ENCODE measurements at places on chromosomes 4 and X.

DNA sequence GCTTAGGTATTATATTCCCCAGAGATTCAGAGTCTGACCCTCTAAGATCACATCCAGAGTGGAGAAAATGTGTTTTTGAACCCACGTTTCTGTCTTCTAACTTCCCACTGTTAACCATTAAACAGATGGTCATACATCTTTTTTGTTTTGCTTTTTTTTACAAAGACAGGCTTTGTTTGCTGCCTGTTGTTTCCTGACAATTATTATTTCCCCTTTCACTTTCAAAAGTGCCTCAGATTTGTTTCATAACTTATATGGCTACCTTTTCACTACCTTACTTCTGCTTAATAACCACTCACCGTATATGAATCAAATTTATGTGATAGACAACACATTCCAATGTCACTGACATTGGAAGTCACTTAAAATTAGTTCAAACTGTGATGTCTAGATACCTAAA lies 142.2 kb downstream of the HS3ST1 start:
- no peak for DNase-seq

- DNase-seq: no peak
These were observed 76.7 kb downstream of the TAB3 start for GRCh38 chrX:30812326-30812725.

DNA sequence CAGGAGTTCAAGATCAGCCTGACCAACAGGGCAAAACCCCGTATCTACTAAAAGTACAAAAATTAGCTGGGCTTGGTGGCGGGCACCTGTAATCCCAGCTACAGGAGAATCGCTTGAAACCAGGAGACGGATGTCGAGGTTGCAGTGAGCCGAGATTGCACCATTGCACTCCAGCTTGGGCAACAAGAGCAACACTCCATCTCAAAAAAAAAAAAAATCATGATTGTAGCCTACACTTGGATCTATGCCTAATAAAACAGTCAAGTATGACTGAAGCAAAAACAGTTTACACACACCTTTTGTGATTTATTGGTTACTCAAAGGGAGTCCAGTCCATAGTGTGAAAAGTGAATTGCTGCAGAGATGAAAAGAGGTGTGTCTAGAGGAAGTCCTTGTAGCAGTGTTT lies 34.7 kb upstream of the TASL start:
- DNase-seq: no peak

DNA sequence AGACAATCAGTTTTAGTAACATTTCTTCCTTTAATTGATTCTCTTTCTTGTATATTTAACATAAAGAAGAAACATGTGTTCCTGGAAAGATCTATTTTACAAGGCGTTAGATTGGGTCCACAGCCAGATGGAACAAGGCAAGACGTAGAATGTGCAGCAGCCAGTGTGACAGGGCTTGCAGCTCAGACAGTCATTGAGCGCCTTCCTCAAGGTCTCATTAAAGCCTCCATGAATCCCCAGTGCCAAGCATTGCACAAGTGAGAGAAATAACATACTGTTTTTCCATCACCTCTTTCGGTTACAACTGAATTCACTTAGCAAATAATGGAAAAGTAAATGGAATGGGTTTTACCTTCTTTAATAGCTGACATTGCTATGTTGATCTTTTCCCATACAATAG lies 292.5 kb downstream of the USP46 start:
- DNase-seq: no peak

DNA sequence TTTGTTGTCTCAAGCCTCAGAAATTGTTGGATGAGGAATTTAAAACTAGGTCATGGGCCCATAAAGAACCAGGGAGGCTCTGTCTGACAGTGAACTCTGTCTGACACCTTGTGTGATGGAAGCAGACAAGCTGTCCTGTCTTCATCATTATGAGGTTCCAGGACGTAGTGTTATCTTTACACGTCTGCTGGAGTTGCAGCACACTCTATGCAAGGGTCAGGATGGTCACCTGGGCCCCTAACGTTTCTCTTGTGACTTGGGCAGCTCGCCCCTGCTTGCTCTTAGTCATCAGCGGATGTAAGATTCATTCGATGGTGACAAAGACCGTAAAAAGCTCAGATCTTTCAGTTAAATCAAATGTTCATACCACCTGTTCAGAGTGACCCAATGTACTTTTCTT lies 92.0 kb upstream of the ADGRG2 start:
- DNase-seq: no peak

DNA sequence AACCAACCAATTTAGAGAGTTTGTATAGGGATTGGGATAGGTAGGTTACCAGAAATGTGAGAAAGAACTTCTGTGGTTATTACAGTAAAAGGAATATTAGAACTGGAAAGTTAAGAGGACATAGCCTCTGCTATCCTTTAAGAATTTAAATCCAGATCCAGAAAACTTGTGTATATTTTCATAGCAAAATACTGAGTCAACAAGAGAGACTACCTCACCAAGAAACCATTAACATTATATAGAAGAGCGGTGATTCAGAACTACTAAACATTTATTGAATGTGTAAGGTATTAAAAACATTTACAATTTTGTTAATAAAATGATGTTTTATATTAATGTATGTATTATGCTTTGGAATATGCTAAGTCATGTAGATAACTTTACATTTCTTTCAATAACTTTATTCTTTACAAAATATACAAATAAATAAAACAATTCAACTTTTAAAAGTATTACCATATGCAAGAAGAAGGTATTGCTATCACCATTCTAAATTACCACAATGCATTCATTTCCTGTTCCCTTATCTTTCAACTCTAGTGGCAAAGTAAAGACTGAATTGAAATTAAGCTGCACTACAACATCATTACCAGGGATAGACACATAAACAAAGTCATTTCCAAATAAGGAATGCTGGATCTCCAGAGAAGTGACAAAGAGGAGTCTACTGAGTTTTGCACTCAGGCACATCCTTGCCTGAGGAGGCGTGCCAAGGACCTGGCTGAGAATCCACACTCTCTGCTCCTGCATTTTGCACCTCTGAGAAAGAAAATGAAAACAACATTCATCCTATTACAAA lies 6.1 kb upstream of the BDH2 start:
- no peak for DNase-seq

DNA sequence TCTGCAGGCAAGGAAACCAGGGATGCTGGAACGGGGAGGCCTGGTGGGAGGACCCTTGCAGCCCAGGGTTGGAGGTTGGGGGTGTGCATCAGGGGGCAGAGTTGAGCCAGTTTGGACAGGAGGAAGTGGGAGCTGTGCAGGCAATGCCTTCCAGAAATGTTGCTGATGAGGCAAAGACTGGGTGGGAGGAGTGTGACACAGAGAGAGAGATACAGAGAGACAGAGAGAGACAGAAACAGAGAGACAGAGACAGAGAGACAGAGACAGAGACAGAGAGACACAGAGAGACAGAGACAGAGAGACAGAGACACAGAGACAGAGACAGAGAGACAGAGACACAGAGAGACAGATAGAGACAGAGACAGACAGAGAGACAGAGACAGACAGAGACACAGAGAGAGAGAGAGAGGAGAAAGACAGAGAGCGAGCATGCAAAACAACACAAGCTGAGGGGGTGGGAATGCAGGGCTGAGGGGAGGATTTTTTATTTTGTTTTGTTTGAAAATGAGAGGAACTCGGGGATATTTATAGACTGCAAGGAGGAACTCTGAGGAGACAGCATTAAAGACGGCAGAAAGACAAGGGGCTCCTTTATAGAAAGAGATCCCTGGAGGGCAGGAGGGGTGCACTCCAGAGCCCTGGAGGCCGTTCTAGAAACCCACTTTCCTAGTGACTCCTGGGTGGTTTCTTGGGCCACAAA lies 1.9 kb upstream of the HAUS3 start:
- DNase-seq: no peak

- no peak for DNase-seq
These were observed 69.6 kb downstream of the PPP2R2C start for GRCh38 chr4:6402566-6403399.

DNA sequence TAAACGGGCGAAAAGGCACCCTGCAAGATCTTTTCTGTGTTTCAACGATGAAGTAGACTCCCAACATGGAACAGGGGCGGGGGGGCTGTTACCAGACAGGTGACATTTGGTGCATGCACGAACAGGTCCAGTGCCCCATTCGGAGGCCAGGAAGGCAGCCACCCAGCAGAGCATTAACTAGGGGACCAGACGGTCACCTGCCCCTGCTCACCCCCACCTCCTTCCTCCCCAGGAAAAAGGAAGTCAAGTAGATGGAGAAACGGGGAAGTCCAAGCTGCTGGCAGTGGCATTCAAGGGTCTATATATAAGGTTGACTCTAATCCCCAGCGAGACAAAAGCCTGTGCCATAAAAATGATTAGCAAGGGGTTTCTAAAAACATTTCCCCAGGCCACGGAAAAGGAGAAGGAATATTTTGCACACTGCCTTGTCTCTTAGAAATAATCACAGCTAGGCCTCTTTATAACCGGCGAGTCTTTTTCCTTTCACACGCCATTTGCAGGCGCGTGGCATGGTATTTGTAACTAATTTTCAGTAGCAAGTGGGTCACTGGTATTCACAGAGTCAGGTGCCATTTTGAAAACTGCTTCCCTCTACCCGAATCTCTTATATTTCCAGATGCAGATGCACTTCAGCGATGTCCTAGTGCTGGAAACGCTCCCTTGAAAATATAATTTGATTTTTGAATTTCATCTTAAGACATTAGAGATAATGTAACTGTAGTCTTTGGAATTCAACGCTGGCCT lies 1.2 kb upstream of the TMSB4X start:
- DNase-seq: no peak

GRCh38 chr4:172055498-172055897 lies 242.3 kb downstream of the GALNTL6 start:
- no peak for DNase-seq

- no peak for DNase-seq
These were observed 242.8 kb upstream of the NDST4 start for GRCh38 chr4:115356176-115356575.

- no peak for DNase-seq
These were observed 126.8 kb downstream of the NFKB1 start for GRCh38 chr4:102627831-102628523.

GRCh38 chr4:77156533-77156911 lies 485 bp upstream of the CCNG2 start:
- DNase-seq: peak; percentile 82

All from stimulated activated CD4-positive, alpha-beta T cell treated with anti-CD3 and anti-CD28 coated beads, Interleukin-15, amount 100 ng/mL, for 1 hour (primary cell).